Upper lobe of left lung (tissue), 6 donors: ENCODE measurements at places on chromosomes 2 and 18.

GRCh38 chr18:61556862-61557261, 223.6 kb downstream of the CDH20 start:
- no peak for DNase-seq

GRCh38 chr18:58458304-58458703, 170.6 kb downstream of the ALPK2 start:
- DNase-seq, result no peak

DNA sequence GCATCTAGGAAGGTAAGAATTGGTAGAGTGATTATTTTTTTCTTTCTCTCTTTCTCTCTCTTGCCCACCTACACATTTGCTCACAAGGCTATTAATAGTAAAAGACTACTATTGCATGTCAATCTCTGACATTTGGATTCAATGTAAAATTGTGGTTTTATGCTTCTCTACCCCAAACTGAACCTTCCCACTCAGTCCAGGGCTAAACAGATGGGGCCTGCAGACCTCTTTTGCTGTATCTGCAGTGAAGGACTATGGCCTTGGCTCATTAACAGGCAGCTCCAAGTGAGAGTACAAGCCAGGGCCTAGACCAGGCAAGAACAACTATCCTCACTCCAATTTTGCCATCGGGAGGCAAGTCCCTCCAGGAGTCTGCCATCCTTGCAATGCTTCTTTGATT, 68.3 kb upstream of the ARL4C start:
- no peak for DNase-seq

DNA sequence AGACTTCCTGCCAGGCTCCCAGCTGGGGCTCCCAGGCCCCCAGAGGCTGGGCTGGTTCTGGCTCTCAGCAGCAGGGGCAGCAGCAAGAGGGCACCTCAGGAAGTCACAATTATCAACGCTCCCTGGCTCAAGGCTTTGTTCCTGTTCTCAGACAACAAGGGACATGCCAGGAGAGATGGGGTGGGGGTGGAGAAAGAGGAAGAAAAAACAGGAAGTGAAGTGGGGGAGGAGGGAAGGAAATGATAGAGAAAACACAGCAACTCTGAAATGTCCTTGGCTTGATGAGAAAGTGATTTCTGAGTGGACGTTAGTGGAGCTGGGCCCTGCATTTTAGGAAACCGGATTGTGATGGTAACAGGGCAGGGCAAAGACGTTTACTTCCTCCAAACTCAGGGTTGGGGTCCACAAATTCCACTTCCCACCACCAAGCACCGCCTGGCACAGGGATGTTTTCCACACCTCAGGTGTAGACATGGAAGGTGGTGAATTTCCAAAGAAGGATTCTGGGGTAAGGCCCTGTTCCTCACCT, 40.4 kb downstream of the CYRIA start:
- peak; percentile 78 for DNase-seq

DNA sequence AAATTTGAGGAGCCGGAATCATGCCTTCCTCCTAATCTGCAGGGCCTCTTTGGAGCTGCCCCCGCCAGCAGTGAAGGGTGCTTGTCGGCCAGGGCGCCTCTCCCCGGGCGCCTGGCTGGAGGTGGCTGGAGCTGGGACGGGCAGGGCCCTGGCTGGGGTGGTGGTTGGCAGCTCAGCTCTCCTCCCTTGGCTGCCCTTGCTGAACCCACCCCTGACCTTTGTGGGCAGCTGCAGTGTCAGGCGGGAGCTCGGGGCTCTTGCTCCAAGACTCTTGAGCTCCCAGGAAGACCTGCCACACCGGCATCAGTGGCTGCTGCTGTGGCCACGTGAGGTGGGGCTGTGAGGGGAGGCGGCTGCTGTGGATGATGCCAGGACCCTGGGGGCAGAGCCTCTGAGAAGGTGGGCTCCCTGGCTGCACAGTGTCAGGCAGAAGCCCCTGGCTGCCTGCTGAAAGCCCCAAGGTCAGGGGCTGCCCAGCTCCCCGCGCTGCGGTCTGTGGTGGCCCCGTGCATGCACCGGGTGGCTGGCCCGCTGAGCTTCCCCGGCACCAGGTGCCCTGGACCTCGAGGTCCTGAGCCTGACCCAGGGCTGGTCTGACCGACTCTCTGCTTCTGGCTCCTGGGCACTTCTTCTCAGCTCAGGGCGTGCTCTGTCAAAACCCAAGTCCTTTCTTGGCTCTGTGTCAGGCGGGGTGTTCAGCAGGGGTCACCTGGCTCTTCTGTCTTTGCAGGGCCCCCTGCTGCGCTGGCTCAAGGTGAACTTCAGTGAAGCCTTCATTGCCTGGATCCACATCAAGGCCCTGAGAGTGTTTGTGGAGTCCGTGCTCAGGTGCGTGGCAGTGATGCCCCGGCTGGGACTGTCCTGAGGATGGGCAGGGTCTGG, 34.5 kb downstream of the PDIA6 start:
- no peak for DNase-seq

DNA sequence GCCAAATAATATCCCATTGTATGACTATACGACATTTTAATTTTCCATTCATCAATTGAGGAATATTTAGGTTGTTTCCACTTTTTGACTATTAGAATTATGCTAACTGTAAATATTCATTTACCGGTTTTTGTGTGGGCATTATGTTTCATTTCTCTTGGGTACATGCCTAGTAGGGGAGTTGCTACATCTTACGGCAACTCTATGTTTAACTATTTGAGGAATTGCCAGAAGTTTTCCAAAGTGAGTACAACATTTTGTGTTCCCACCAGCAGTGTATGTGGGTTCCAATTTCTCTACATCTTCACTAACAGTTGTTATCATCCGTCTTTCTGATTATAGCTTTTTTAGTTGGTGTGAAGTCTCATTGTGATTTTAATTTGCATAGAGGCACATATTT, 1.6 kb upstream of the KDSR start:
- DNase-seq, result no peak

DNA sequence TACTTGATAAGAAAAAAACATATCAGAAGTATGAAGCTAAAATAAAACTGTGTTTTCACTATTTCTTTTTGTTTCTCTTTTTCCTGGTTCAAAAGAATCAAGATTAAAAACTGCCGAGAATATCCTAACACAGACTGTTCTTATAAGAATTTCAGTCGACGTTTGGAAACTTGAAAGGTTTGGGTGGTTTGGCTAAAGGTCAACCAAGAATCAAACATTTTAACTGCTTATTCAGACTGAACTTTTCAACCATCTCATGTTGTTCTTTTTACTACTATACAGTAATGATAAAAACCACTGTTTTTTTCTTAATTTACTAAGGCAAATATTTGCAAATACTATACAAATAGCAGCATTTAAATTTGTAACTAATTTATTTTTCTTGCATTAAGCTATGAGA, 308.5 kb upstream of the TFPI start:
- DNase-seq, result no peak

DNA sequence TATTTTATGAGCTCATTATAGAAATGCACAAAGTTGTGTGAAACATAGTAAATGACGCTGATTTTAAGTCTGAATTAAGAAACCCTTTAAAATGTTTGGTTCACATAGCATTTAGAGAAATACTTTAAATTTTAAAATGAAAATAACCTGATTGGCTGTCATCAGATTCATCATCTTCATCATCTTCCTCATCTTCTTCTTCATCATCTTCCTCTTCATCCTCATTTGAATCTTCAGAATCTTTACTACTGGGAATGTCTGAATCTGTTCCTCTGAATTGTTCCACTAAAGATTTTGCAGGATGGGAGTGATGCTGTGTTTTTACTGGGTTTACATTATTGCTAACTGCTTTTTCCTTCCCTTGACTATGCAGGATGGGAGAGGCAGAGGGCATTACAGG, 146.1 kb upstream of the WDSUB1 start:
- no peak for DNase-seq

DNA sequence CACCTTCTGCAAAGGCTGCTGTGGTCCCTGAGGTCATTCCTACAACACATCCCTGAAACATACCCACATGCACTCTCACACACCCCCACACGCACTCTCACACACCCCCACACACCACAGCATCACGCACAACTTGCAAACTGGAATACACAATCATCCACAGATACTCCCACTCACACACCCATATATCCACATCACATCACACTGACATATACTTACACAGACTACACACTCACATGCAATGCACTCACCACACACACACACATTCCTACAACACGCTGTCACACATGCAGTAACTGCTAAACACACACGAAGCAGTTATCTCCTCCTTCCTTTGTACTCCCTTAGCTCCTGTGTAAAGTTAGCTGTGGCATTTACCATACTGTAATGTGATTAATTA, 57.1 kb upstream of the PKDCC start:
- DNase-seq, result no peak

DNA sequence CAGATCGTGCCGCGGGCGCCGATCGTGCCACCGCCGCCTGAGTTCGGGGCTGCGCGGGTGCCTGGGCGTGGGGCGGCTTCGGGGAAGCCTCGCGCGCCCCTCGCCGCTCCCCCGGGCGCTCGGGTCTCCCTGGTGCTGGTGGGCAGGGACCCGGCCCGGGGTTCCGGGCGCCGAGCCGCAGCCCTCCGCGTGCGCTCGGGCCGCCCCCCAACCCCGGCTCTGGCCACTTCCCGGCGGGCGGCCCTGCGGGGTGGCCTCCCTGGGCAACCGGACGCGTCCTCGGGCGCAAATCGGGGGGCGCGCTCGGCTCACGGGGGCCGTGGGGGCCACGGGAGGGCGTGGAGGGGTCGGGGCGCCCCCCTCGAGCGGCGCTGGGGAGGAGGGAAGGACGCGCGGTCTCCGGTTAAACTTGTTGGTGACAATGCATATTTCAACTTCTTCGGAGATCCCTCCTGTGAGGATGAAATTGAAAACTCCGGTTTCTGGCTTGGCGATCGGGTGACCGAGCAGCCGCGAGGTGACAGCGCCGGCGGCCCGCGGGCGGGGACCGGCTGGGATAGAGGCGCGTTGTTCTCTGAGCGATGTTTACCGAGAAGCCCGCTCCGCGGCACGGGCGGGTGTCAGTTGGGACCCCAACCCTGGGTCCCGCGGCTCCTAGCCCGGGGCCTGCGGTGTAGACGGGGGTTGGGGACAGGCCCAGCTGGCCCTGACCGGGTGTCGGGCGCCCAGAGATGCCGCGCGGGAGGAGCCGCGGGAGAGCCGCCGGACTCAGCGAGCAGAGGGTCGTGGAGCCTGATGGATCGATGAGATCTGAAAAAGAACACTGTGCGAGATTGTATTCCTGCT, 676 bp downstream of the SH3BP4 start:
- peak; percentile 22 for DNase-seq

GRCh38 chr2:154161286-154161685, 289.6 kb downstream of the GALNT13 start:
- no peak for DNase-seq

GRCh38 chr2:105787376-105788318, 42.9 kb downstream of the NCK2 start:
- DNase-seq, result no peak

DNA sequence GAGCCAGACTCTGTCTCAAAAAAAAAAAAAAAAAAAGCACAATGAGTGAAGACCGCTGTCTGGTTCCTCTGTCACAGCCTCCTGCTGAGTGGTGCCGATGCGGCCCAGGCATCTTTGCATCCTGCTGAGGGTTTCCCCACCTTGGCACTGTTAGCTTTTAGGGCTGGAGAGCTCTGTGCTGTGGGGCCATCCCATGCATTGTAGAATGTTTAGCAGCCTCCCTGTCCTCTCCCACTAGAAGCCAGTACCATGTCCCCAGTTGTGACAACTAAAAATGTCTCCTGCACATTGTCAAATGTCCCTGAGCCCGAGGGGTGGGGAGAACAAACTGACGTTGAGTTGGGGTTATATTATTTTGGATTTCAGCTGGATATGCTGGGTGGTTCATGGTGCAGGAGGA, 7.9 kb upstream of the COLEC11 start:
- DNase-seq, result no peak

- DNase-seq, result no peak
Observed at GRCh38 chr2:42359304-42359964, 1.6 kb downstream of the COX7A2L start.

DNA sequence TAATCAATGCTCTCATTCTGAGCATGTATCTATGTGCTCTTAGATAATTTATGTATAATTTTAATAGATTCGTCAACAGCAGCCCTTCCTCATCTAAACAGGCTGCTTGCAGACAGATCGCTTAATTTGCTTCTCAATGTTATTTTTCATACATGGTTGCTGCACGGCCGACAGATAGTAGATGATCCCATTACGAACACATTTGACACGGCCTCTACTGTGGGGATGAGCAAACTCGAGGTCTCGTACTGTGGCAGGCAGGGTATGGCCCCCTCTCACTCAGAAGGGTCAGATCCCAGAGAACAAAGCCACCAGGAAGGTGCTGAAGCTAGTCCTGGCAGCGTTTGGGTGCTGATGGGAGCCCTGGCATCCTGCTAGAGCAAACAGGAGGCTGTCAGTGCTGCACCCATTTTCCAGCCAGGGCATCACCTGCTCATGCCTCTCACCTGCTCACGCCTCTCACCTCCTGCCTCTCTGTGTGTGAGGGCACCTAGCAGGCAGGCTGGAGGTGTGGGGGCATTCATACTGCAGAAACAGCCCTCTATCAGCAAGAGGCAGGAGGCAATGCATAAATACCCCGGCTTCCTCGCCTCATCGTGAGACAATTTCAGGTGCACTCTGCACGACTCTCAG, 80.0 kb downstream of the KLHL29 start:
- DNase-seq, result no peak

- DNase-seq, result no peak
Observed at GRCh38 chr2:216862628-216863398, 2.9 kb upstream of the TNP1 start.

GRCh38 chr2:20050104-20050645, 1.3 kb downstream of the LAPTM4A start:
- peak; percentile 45 for DNase-seq

GRCh38 chr2:23767876-23768621, 158.9 kb downstream of the ATAD2B start:
- no peak for DNase-seq

DNA sequence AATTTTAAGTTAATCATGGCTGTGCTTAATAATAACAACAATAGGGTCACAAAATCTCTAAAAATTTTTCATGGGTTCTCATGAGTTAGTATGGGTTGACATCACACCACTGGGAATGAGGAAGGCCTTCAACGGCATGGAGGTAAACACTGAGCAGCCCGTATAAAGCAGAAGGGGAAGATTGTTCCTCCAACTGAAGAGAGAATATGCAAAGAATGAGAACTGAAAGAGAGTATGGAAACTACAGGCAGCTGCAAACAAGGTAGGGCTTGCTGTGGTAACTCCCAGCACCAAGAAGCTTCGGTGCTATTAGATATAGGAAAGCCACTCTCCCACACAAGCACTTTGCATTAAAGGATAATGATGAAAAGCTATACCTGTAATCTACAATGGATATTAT, 1242.3 kb upstream of the CELF4 start:
- DNase-seq, result no peak
